Left forelimb (tissue), 1 donor: ENCODE measurements at places on chromosomes 4 and X.

GRCh38 chr4:3287271-3287971 lies 5.4 kb upstream of the RGS12 start:
- DNase-seq, result peak; percentile 59

DNA sequence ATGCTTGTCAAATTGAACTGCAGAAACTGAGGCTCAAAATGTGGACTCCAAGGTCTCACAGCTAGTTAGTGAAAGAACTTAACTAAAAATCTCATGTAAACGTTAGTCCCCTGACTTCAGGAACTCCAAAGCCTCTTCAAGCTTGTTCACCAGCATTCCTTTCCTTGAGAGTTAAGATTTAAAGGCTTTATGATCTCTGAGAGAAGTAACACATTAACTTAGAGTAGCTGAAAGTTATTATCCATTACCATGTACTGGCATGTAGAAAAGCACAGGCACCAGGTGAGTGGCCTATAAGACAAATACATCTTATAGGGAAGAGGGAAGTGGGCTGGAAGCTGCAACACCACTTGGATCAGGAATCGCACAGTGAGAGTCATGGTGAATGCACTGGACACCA lies 15.3 kb downstream of the PARM1 start:
- DNase-seq, result no peak

DNA sequence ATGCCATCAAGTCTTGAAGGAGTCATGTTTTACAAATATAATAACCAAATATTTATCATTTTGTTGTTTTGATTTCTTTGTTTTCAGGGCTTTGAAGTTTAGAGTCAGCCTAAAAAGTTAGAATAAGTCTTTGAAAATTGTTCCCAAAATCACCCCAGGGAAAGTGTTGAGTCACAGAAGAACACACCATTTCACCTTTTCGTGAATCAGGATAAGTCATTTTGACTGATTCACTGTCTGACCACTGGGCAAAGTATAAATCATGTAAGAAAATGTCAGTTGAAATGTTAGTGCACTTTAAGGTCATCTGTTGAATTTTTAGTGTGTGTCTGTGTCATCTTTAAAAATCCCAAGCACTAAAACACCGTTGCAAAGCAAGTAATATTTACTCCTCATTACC lies 1320.1 kb downstream of the RPA4 start:
- DNase-seq, result no peak

GRCh38 chr4:1609901-1610790 lies 74.0 kb downstream of the FAM53A start:
- DNase-seq, result no peak
